ENCODE measurements at places on chromosomes 1 and 21.

DNA sequence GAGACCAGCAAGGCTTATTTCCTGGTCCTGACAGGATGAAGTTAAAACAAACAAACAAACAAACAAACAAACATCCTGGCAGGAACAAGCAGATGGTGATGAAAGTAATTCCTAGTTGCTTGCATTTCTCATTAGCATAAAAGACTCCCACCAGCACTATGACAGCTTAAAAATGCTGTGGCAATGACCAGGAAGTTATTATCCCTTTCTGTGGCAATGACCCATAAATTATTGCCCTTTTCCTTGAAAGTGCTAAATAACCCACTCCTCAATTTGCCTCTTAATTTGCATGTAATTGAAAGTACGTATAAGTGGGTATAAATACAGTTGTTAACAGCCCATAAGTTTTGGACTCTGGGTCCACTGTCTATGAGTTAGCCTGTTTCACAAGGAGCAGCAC is 727.6 kb upstream of the NEGR1 start:
- DNase-seq = no peak

- no peak for DNase-seq
Measured at GRCh38 chr1:17278996-17279830, 28.8 kb upstream of the PADI4 start.

- DNase-seq = no peak
Measured at GRCh38 chr1:56774067-56774609, 45.1 kb downstream of the FYB2 start.

DNA sequence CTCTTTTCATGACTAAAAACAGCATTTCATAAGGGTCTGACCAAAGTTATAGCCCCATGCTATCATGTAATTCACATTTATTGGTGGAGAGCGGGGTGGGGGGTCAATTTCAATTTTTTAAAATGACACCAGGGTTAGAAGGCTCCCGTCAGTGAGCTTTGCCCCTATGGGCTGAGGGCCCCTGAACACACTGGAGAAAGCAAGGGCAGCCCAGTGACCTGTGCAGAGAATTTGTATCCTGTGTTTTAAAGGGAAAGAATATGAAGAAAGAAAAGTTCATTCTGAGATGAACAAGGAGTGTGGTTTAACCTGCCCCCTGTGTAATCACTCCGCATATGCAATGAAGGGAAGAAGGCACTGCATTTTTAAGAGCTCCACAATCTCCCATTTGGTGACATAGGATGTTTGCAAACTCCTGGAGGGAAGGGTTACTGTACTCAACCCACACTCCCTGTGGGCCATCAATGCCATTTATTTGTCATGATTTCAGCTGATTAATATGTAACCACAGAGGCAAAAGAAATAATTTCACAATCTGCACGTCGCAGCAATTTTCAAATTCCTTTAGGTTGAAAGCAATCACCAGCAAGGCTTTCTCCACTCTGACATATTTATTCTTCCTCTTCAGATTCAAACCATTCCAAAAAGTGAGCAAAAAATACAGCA is 95.6 kb downstream of the ZNF281 start:
- DNase-seq = no peak

GRCh38 chr1:221782477-221782876 is 40.6 kb upstream of the DUSP10 start:
- no peak for DNase-seq

GRCh38 chr21:45845063-45845769 is 136.4 kb upstream of the COL6A1 start:
- DNase-seq = no peak

- no peak for DNase-seq
Measured at GRCh38 chr1:156767879-156768604, 707 bp downstream of the PRCC start.

DNA sequence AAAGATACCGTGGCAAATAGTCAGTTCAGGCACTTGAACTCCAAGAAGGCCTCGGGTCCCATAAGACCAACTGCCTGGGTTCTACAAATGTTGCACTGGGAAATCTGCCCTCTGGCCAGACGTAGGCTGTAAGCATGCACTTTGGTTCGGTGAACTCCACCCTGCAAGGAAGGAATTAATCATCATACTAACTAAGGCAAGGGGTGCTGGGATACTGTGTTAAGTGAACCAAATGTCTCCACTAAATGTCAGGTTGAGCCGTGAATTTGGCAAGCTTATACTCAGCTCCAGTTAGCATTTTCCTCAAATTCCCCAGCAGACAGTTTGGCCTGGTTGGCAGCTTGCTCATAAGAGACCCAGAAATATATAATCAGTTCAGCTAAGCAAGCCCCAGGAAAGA is 385.9 kb downstream of the GPATCH2 start:
- no peak for DNase-seq

DNA sequence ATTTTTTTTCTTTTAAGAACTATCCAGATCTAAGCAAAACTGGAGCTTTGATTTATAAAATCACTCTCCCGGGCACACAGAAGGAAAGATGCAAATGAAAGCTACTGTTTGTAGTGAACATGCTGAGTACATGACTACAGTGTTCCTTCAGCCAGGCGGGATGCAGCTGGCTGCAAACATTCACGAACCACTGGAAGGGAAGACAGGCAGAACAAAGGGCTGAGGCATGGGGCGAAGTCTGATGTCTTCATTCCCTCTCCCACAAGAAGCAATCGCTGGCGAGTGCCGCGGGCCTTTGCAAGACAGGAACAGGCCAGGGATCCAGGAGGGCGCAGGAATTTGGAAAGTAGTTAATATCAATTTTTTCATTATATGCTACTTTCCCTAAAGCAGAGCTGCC is 257.9 kb upstream of the AJAP1 start:
- no peak for DNase-seq

GRCh38 chr1:31617916-31618746 is 642 bp downstream of the HCRTR1 start:
- peak; percentile 95 for DNase-seq

DNA sequence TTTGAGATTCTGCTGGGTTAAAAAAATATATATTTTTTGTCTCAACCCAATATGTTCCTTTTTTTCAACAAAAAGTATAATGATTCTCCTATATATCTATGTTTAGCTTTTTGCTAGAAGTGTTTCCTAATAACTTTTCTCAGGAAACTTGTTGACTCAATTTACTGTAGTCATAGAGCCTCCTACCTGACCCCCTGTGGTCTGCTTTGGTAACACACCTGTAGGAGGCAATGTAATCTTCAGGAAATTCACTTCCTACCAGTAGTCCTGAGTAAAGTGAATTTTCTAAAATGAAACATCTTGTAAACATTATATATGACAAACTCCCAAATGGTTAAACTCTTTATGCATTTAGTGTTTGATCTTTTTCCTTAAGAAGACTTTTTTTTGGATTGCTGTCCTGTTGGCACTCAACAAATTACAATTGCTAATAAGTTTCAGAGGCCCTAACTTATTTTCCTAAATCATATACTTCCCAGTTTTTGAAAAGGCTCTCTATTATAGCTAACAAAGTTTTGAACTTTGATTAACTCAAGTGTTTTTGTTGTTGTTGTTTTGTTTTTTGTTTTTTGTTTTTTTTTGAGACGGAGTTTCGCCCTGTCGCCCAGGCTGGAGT is 118.3 kb downstream of the OLFML2B start:
- DNase-seq = peak; percentile 40

- DNase-seq = no peak
Measured at GRCh38 chr21:19018529-19018928, 614.9 kb upstream of the TMPRSS15 start.

DNA sequence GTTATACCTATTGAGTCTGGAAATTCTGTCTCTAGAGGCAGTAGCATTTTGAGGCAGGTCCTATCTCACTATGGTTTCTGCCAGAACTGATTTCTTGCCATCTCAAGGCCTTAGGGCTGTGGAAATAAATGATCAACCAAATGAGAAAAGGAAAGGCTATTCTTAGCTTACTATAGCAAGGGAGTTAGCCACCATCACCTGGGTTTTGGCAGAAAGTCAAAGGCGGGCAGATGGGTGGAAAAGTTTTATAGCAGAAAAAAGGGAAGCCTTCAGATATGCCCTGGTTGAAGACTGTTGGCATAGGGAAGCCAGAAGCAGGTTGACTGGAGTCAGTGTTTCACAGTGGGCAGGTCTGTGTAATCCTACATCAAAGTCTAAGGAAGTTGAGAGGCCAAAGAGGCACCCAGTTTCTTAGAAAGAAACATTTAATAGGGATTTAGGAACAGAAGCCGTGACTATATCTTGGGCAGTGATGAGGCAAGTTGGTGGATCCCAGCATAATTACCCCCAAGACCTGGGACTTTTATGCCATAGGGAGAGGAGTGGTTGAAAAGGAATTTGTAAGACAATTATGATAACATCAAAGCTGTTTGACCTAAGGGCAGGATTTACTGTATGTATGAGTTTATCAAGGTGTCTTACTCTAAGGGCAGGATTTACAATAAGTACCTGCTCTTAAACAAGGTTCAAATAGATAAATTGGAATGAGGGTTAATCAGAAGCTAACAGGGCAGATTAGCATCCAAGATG is 29.7 kb downstream of the CTH start:
- no peak for DNase-seq

GRCh38 chr1:218967836-218968235 is 205.8 kb upstream of the LYPLAL1 start:
- DNase-seq = no peak

GRCh38 chr1:230940848-230941247 is 37.8 kb downstream of the TTC13 start:
- no peak for DNase-seq

DNA sequence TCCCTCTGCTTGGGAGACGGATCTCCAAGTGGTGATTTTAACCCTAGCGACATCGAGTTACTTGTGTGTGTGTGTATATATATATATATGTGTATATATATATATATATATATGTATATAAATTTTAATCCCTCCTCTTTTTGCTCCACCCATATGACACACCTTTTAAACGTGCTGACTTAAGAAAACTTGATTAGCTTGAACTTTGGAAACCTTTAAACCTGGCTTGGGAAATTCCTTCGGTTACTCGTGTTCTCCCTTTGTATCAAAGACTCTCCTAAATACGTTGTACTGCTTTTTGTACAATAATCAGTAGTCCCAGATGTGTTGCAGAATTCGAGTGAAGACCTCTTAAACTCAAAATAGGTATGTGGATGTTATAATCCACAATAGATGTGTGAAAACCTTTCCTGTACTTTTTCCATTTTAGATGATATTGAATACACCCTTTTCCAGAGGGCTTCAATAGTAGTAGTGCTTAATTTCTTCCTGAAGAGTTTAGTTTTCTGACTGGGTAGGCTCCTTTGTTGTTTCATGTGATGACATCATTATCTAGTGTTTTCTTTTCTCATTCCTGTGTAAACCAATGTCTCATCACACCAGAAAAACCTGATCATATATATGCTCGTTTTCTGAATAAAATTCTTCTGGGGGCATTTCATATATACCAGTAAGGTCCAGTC is 1.4 kb downstream of the RNF11 start:
- DNase-seq = no peak

- no peak for DNase-seq
Measured at GRCh38 chr1:211910913-211911485, 80.4 kb upstream of the LPGAT1 start.

GRCh38 chr1:43569175-43569574 is 38.5 kb downstream of the PTPRF start:
- DNase-seq = no peak

- no peak for DNase-seq
Measured at GRCh38 chr1:197042676-197043341, 24.3 kb downstream of the F13B start.

- no peak for DNase-seq
Measured at GRCh38 chr1:170470121-170470520, 61.8 kb upstream of the GORAB start.

DNA sequence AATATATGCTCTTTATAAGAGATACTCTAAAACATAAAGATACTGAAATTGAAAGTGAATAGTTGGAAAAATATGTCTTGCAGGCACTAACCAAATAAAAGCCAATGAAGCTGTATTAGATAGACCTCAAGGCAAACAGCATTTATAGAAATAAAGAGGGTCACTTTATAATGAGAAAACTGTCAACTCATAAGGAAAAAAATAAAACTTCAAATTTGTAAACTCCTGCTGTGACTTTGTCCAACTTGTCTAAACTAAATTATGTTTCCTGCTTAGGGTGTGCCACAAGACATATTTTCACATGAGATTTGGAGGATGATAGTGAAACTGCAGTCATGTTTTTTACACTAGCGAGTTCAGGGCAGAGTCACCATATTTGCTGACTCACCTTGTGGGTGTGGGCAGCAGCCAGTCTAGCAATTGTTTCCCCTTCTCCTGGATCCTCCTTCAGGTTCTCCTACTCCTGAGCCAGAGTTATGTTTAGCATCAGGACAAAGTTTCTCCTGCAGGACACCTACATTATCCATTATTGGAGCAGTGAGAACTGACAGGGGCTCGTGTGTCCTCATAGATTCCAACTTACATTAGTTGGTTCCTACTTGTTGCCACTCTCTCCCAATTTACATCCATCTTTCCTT is 43.8 kb downstream of the CD53 start:
- no peak for DNase-seq

GRCh38 chr1:47843781-47844557 is 153.2 kb downstream of the TRABD2B start:
- no peak for DNase-seq

GRCh38 chr1:239677362-239677761 is 291.0 kb downstream of the CHRM3 start:
- DNase-seq = no peak

GRCh38 chr1:117232531-117232930 is 21.8 kb upstream of the VTCN1 start:
- DNase-seq = no peak

GRCh38 chr21:42353623-42354022 is 2.8 kb upstream of the TFF2 start:
- DNase-seq = no peak

DNA sequence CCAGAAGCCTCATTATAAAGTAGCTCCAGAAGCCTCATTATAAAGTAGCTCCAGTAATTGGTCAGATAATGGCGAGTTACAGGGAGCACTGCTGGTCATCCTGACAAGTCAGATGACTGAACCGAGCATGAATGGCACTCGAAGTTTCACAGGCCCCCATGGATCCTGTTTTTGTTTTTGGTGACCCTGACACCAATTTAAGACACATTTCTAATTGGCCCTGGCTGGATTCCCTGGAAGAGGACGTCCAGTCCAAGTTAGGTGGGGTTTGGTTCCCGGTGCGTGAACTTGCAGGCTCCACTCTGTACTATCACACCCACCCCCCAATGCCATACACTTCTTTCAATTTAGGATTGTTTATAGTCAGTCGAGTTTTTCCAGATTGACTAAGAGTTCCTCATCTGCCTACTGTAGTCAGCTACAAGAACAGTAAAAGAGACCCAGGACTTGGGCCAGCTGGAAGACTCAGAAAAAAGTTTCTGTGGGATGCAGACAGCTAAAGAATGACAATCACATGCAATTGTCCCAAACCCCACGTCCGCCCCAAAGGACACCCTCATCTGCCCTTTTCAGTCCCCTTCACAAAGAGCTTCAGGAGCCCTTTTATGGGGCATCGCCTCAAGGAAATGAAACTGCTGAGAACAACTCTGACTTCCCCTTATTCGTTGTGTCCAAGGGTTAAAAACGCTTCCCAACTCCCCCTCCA is 2.7 kb downstream of the DHRS3 start:
- DNase-seq = no peak

DNA sequence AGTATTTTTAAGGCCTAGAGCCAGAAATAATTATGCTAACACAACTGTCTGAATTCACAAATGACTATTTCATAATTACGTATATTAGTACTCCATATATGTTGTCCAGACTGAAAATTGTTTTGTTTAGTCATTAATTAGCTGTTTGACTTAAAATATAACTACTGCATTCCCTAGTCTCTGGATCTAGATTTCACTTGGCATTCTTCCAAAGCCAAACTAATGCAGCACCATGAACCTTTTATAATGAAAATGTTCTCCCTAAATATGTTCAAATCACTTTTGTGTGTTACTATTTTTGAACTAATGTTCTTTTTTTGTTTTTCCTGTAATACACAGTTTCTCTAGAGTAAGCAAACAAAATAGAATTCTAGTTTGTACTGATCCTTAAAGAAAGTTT is 46.1 kb downstream of the CAMTA1 start:
- no peak for DNase-seq

All from HEK293T (cell line).